ENCODE measurements at places on chromosomes 2 and 18. TPM values are rescaled to one million over a fixed set of nuclear protein-coding genes. Genes with fewer than 3 reads are reported as not detected.

DNA sequence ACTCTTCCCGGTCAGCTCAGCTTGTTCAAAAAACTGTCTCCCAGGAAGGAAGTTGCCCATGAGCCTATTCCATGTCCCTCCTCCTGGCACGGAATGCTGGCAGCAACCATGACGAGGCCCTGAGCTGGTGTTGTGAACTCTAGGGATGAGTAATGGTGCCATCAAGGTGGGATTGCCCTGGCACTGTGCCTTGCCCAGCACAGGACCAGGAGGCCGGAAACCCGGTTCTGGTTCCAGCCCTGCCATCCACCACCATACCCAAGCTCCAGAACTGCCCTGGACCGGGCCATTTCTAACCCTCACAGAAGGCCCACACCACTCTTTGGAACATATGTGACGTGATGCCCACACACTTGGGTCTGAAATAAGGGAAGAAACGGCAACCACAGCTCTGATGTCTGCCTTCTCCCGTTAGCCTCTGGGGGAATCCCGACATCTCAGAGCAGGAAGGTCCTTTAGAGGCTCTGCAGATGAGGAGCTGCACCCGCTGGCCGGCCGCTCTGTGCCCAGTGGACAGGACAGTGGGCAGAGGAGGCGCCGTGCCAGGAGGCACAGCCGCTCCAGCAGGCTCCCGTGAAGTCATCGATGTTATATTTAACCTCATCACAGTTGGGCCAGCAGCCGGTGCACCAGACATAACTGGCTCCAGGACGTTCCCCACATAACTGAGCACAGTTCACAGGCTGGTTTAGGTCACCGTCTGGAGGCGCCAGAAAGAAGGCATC lies 462.1 kb upstream of the ID2 start:
- DNase-seq, result no peak
- no peaks in the 10 kb centered on the region for H3K27me3 ChIP-seq
- no peaks in the 10 kb centered on the region for H3K36me3 ChIP-seq
- no peaks in the 10 kb centered on the region for H3K4me1 ChIP-seq

DNA sequence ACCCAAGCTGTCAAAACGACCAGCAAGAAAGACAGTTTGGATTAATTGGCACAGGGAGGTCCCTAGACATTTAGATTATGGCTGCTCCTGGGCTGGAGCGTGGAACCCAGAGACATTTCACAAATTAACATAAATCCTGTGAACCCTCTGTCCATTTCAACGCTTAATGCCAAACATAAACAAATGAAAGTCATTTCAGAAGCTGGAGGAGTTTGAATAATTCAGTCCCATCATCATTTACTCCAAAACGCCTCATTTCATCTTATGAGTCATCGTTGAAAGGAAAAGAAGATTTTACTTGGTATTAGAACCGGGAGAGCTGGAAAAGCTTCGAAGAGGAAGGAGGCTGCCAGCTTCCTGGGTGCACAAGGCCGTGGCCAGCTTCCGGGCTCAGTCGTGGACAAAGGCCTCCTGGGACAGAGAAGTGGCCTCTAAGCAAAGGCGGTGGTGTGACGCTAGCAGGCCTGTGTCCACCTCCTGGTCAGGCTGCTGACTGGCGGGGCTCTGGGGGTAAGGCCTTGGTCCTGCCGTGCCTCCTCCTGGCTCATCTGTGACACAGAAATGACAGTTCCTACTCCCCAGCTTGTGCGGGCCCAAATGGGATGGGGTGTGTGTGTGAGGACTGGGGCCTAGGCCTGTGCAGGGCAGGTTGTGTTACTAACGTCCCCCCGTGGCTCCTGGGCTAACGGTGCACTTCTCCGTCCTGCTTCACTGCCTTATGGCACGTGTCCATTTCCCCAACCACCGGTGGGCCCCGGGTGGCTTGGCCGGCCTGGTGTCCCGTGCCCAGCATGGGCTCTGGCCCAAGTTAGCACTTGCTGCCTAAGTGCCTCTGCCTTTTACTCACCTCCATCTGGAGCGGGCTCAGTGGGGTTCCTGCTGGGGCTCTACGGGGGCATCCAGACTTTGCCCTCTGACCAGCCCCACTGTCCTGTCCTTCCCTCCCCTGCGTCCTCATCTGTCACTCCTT lies 71.6 kb downstream of the RRM2 start:
- no peak overlapping the region for H3K4me3 ChIP-seq
- H3K4me1 ChIP-seq, result no peaks in the 10 kb centered on the region
- H3K27me3 ChIP-seq, result no peaks in the 10 kb centered on the region
- DNase-seq, result no peak
- H3K27ac ChIP-seq, result no peak overlapping the region
- H3K36me3 ChIP-seq, result no peaks in the 10 kb centered on the region

- no peak for DNase-seq
- no peaks in the 10 kb centered on the region for H3K27me3 ChIP-seq
- no peak overlapping the region for H3K4me3 ChIP-seq
- H3K36me3 ChIP-seq, result no peaks in the 10 kb centered on the region
Observed at GRCh38 chr2:64081046-64081445, 61.8 kb upstream of the VPS54 start.

DNA sequence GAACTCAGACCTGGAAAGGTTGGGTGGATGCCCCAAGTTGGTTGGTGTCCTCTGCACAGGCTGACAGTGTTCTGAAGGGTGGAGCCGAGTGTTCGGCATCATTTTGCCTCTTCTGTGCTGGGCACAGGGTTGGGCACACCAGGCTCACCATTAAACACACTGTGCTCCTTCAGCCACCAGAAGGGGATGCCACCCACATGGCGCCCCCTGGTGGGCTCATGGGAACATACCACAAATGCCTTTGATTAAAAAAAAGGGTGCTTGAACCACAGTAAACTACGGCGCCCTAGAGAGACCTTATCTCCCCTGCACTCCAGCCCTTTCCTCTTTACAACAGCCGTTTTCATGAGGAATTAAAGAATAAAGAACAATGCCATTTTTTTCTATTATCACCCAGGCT lies 89.4 kb downstream of the CELF4 start:
- no peaks in the 10 kb centered on the region for H3K4me1 ChIP-seq
- no peak overlapping the region for H3K27ac ChIP-seq
- no peak overlapping the region for H3K4me3 ChIP-seq
- no peaks in the 10 kb centered on the region for H3K36me3 ChIP-seq
- DNase-seq, result no peak

DNA sequence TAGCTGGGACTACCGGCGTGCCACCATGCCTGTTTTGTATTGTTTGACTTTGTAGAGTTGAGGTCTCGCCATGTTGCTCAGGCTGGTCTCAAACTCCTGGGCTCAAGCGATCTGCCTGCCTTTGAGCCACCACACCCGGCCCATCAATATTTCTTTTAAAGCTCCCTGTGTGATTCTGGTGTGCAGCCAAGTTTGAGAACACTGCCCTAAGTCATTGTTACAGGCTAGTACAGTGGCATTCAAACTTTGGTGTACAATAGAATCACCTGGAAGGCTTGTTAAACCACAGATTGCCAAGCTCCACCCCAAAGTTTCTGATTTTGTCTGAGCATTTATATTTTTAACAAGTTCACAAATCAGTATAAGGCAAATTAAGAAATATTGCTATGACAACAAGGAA lies 99.9 kb downstream of the RBBP8 start:
- H3K27me3 ChIP-seq, result no peaks in the 10 kb centered on the region
- peaks cover 1% of the 10 kb centered on the region for H3K36me3 ChIP-seq
- H3K4me1 ChIP-seq, result no peaks in the 10 kb centered on the region
- no peak overlapping the region for H3K27ac ChIP-seq
- no peak for DNase-seq

GRCh38 chr2:111251711-111252110 lies 131.0 kb downstream of the BCL2L11 start:
- no peaks in the 10 kb centered on the region for H3K4me1 ChIP-seq
- no peaks in the 10 kb centered on the region for H3K36me3 ChIP-seq
- DNase-seq, result no peak
- no peak overlapping the region for H3K4me3 ChIP-seq

GRCh38 chr18:75346671-75347070 lies 80.8 kb downstream of the SMIM21 start:
- no peak overlapping the region for H3K27ac ChIP-seq
- no peaks in the 10 kb centered on the region for H3K27me3 ChIP-seq
- no peaks in the 10 kb centered on the region for H3K36me3 ChIP-seq
- no peaks in the 10 kb centered on the region for H3K4me1 ChIP-seq

DNA sequence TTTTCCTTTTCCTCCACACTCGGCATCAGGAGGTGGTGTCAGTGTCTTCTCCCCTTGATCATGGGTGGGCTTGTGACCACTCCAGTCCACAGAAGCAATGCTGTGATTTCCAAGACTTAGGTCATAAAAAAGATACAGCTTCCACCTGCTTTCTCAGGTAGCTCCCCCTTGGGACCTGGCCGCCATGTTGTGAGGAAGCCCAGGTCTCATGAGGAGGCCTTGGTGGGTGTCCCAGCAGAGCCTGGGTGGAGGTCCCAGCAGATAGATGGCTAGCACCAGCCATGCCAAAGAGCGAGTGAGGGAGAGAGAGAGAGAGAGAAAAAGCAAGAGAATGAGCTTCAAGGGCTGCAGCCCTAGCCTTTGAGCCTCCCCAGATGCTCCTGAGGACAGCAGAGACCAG lies 16.0 kb downstream of the SLC66A2 start:
- H3K27me3 ChIP-seq, result no peaks in the 10 kb centered on the region
- H3K4me3 ChIP-seq, result no peak overlapping the region
- no peak for DNase-seq
- peaks cover 5% of the 10 kb centered on the region for H3K36me3 ChIP-seq

- H3K27ac ChIP-seq, result no peak overlapping the region
- H3K4me1 ChIP-seq, result no peaks in the 10 kb centered on the region
- no peak overlapping the region for H3K4me3 ChIP-seq
- H3K36me3 ChIP-seq, result no peaks in the 10 kb centered on the region
Observed at GRCh38 chr18:78183815-78184214, 795.8 kb upstream of the SALL3 start.

- no peak for DNase-seq
- peak overlapping the region; percentile 69 for H3K4me3 ChIP-seq
- H3K4me1 ChIP-seq, result no peaks in the 10 kb centered on the region
- no peaks in the 10 kb centered on the region for H3K36me3 ChIP-seq
- peaks cover 24% of the 10 kb centered on the region for H3K27me3 ChIP-seq
Observed at GRCh38 chr18:25351280-25351775, 638 bp downstream of the ZNF521 start.

- H3K36me3 ChIP-seq, result no peaks in the 10 kb centered on the region
- H3K27me3 ChIP-seq, result no peaks in the 10 kb centered on the region
- H3K4me1 ChIP-seq, result no peaks in the 10 kb centered on the region
- no peak overlapping the region for H3K4me3 ChIP-seq
- H3K27ac ChIP-seq, result no peak overlapping the region
- DNase-seq, result no peak
Observed at GRCh38 chr2:9251154-9252001, 44.8 kb downstream of the ASAP2 start.

DNA sequence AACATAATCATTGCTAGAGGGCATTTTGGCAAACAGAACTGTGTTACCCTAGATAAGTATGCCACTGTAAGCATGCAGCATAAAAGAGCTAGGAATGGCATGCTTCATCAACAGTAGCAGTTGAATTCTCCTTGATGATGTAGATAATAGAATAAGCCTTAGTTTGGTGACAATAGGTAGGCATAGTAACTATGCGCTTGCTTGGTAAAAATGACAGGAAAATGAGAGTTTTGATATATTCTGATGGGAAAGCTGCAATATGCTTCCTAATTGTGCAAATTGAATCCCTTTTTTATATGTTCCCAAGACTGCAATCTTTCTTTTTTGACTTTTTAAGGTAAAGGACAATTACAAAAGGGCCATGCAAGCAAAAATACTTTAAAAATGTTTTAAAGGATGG lies 930.9 kb upstream of the FAM98A start:
- H3K4me3 ChIP-seq, result no peak overlapping the region
- H3K27me3 ChIP-seq, result no peaks in the 10 kb centered on the region
- no peaks in the 10 kb centered on the region for H3K36me3 ChIP-seq
- H3K27ac ChIP-seq, result no peak overlapping the region
- DNase-seq, result no peak

- DNase-seq, result no peak
- H3K4me1 ChIP-seq, result no peaks in the 10 kb centered on the region
- H3K27ac ChIP-seq, result no peak overlapping the region
Observed at GRCh38 chr2:223771475-223771874, 65.9 kb downstream of the AP1S3 start.

DOCK10 gene
- total RNA-seq, result 81.5 TPM

TUBA4A gene
- total RNA-seq, result 117 TPM

ACAA2 gene
- total RNA-seq, result 63.1 TPM
